HFFc6 (cell line): ENCODE measurements at places on chromosomes 13 and 19. TPM values are rescaled to one million over a fixed set of nuclear protein-coding genes. Genes with fewer than 3 reads are reported as not detected.

Gene NLRP9
- total RNA-seq = not detected in 3 replicates

Gene ERICH6B
- not detected in 2 replicates for total RNA-seq

Gene ZNF91
- 20.6 to 24.9 TPM (median 22.5 TPM) in 3 replicates for total RNA-seq

Gene LYPD3
- total RNA-seq = 0.12 to 0.40 TPM (median 0.17 TPM) in 3 replicates

Gene SKA3
- 11.5 to 26.0 TPM (median 22.0 TPM) in 3 replicates for total RNA-seq

Gene COMMD6
- total RNA-seq = 155 to 179 TPM (median 167 TPM) in 3 replicates
